Thoracic aorta (tissue), 2 donors: ENCODE measurements at places on chromosomes 13 and 19. TPM values are rescaled to one million over a fixed set of nuclear protein-coding genes. Genes with fewer than 3 reads are reported as not detected.

The MCEMP1 gene
- total RNA-seq: not detected

The CGB8 gene
- not detected for total RNA-seq

- H3K36me3 ChIP-seq: peaks cover 88% of the 10 kb centered on the region
- peak overlapping the region; percentile 37 for H3K4me3 ChIP-seq
- no peak overlapping the region for H3K27ac ChIP-seq
These were observed 13.3 kb downstream of the ZNF699 start for GRCh38 chr19:9296336-9296735.

- no peaks in the 10 kb centered on the region for H3K27me3 ChIP-seq
- peak within 1 kb of the TSS; percentile 75 for H3K27ac ChIP-seq
- peaks cover 36% of the 10 kb centered on the region for H3K4me1 ChIP-seq
- H3K4me3 ChIP-seq: peak within 1 kb of the TSS; percentile 86
These were observed at the start of gene FKRP for GRCh38 chr19:46745521-46746280. FKRP (plus strand) TSS chr19:46746057; CDS start chr19:46755451, 9,394 bp downstream.

DNA sequence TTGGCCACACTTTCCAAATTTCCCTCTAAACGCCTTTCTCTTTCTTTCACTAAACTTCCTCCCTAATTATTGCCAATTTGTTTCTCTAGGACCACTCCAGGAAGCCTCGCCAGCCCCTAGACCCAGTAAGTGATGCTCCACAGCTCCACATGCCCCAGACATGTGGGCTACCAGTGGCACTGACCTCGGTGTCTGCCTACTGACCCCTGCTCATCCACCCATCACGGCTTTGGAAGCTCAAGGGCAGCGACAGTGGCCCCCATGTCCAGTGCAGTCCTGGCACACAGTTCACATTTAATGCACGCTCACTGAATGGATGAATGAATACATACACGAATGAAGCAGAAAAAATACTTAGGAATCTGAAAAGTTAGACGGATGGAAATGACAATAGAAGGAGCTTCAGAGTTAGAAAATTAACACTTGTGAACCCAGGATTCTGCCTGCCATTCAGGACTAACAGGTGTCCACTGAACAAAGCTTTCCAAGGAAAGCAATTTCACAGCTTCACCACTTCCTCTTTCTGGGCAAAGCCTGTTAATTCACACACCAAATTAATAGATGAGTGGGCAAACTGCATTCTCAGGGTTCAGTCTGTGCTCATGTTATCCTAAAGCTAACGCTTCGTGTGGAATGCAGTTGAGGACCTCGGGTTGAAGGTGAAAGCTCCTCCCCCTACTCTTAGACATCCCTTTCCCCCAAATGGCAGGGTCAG is 50.9 kb downstream of the CCDC70 start:
- no peaks in the 10 kb centered on the region for H3K27me3 ChIP-seq
- no peaks in the 10 kb centered on the region for H3K4me1 ChIP-seq
- H3K27ac ChIP-seq: no peak overlapping the region
- H3K4me3 ChIP-seq: no peak overlapping the region
- H3K36me3 ChIP-seq: no peaks in the 10 kb centered on the region
- no peak for DNase-seq
